ENCODE measurements at places on chromosomes 6 and 20.

GRCh38 chr6:49847673-49848072 is 18.7 kb downstream of the CRISP1 start:
- no peak for DNase-seq

DNA sequence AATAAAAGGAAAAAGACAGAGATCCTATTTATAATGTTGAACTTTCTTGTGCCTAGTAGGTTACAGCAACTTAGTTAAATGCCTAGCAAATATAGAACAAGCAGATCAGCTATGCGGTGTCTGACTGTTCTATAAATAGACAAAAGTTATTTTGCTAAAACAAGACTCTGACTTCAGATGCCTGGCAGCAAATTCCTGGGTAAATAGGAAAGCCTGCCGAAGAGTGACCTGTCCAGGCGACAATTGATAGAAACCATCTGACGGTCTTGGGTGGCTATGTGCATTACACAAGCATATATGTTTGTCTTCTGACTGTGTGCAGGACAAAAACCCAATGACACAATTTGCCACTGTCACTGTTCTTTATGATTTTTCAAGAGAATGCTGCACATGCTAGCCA is 38.0 kb upstream of the PDE10A start:
- no peak for DNase-seq

- no peak for DNase-seq
These were observed 24.8 kb downstream of the AFDN start for GRCh38 chr6:167851370-167851952.

DNA sequence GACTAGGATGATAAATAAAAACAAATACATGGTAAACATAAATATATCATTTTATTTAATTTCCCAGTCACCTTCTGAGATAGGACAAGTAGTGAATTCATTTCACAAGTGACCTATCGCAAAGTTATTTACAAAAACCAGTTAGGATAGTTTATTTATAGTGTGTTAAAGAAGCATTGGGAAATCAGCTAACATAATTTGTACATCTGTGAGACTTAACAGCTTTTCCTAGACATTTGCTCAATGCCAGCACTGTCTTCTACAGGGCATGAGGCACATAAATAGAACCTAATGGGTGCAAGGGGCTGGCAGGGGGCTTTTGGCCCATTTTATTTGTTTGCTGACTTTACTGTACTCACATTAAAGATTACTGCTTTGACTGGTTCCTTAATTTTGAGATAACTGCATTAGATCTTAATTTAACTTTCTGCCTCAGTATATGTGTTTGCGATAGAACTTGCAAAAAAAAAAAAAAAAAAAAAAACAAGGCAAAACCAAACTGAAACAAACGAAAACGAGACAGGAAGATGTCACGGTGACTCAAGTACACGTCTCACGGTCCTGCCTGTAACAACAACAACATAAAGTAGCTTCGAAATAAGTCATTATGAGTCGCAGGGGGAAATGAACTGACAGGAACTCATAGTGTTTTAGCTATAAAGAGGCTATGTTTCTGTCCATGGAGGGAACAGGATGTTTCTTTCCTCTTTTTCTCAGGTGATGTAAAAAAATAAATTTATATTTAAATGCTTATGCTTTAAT is 133.7 kb upstream of the GMDS start:
- DNase-seq, result no peak

- no peak for DNase-seq
These were observed 914.5 kb downstream of the EYS start for GRCh38 chr6:64792534-64792933.

DNA sequence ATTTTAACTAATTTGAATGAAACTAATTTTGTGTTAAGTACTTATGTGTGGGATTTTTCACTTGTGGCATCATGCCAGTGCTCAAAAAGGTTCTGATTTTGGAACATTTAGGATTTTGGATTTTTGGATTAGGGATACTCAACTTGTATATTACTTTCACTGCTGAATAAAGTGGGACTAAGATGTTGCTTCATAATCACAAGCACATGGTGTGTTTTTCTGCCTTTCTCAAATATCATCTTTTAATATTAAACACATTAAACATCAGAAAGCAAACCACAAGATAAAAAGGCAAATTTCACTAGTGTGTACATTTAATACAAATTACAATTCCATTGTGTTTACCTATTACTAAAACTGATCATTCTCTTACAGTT is 89.8 kb downstream of the ARHGAP18 start:
- no peak for DNase-seq

DNA sequence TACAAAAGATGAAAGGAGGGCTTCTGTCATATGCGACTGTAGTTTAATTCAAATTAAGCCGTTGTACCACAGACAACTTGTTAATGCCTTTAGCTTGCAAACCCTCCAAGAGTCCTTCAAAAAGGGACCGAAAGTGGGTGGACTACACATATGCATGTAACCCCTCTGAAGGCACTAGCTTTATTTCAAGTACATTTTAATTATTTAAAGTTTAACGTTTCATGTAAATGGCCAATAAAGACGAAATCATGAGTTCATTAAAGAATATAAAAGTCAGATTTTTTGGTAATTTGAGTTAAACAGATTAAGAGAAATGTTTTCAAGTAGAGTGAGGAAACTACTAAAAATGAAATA is 12.8 kb downstream of the PRDM13 start:
- DNase-seq, result no peak

- DNase-seq, result no peak
These were observed 146.8 kb downstream of the RPS12 start for GRCh38 chr6:132961122-132961521.

DNA sequence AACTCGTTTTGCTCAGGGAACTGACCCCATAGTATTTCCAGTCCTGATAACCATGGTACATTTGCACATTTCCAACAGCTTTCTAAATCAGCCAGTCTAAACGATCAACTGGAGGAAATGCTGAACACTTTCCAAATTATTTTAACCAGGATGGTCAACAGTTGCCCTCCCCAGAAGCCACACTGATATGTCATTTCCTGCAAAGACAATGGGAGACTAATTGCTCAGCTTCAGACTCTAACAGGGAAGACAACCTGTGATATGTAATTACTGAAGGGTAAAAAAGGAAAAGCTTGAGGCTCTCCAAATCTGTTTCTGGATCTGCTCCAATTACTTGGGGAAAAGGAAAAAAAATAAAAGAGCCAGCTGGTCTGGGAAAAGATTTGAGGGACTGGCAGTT is 88.8 kb downstream of the FYN start:
- DNase-seq, result no peak

Measured in stimulated activated CD4-positive, alpha-beta T cell treated with anti-CD3 and anti-CD28 coated beads, Interleukin-15, amount 100 ng/mL, for 1 hour (primary cell).